ENCODE measurements at places on chromosomes 2 and 18.

- H3K36me3 ChIP-seq, result no peaks in the 10 kb centered on the region
- peaks cover 10% of the 10 kb centered on the region for H3K27me3 ChIP-seq
- peaks cover 5% of the 10 kb centered on the region for H3K4me1 ChIP-seq
- H3K4me3 ChIP-seq, result no peak overlapping the region
- DNase-seq, result no peak
- no peak overlapping the region for H3K27ac ChIP-seq
These were observed 6.8 kb upstream of the GAL3ST2 start for GRCh38 chr2:241769819-241770184.

- peak overlapping the region; percentile 72 for H3K27ac ChIP-seq
- H3K36me3 ChIP-seq, result no peaks in the 10 kb centered on the region
- peak; percentile 74 for DNase-seq
These were observed 32.5 kb downstream of the MERTK start for GRCh38 chr2:111930875-111931274.

DNA sequence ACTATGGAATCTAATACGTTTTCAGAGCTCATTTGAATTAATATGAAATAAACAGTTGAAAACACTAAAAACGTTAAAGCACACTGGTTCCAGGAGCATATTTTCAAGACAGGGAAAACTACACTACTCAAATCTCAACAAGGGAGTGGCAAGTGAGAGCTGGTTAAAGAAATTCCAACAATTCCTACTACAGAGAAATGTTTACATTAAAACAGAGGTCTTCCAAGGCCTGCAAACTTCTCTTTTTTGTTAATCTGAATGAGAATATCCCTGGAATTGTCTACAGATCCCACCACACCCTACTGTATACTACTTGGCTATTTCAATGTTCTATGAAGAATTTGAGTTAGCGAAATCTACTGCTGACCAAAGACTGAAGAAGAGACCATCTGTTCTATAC, 231.5 kb downstream of the ZEB2 start:
- DNase-seq, result no peak
- no peaks in the 10 kb centered on the region for H3K4me1 ChIP-seq
- H3K4me3 ChIP-seq, result no peak overlapping the region
- no peaks in the 10 kb centered on the region for H3K36me3 ChIP-seq

GRCh38 chr18:48860269-48861180, 90.2 kb downstream of the SMAD7 start:
- H3K4me1 ChIP-seq, result peaks cover 12% of the 10 kb centered on the region
- H3K36me3 ChIP-seq, result no peaks in the 10 kb centered on the region
- no peak overlapping the region for H3K4me3 ChIP-seq
- H3K27ac ChIP-seq, result no peak overlapping the region

DNA sequence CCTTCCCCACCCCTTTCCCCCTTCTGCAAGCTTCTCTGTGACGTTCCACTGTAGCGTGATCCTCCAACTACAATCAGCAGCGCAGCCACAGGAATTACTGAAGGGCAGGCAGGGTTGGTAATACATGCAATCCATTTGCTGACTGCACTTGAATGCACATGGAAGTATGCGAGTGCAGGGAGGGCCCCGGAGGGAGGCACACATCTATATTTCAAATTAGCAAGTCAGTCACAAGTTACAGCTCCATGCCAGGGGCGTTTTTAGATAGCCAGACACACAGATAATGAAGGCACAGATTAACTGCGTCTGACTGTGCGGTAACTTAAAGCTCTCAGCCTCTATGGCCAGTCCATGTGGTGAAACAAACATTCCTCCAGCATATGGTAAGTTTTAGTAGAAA, 209.2 kb upstream of the GATA6 start:
- H3K4me1 ChIP-seq, result no peaks in the 10 kb centered on the region
- no peaks in the 10 kb centered on the region for H3K27me3 ChIP-seq
- H3K27ac ChIP-seq, result no peak overlapping the region
- H3K36me3 ChIP-seq, result no peaks in the 10 kb centered on the region

DNA sequence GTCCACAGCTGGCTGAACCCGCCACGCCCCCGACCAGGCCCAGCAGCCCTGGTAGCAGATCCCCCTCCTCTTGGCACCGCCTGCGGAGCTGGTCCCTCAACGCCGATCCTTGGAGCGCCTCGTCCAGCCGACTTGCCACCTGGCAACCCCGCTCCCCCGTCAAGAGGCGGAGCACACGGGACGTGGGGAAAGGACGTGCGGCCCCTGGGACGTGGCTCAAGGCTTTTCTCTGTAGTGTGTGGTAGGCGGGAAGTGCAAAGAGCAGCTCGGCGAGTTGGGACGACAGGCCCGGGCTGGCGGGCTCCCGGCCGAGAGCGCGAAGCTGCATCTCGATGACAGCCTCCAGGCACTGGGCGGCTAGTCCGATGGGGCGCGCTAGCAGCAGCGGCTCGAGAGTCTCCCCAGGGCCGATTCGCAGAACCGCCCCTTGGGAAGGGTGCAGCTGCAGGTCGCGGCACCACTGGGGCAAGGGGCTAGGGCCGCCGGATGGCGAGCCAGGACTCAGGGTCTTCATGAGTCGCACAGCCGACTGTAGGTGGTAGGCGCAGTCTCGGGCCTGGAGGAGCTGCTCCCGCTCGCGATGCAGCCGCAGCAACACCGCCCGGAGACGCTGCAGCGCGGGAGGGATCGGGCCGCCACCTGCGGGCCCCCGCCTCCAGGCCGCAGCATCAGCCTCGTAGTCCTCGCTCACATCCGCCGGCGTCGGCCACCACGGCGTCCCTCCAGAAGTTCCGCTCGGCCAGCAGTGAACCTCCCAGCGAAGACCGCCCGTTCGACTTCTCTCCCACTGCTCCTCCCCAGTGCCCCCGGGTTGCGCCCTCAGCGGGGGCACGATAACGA, 617 bp downstream of the CCDC142 start:
- H3K4me1 ChIP-seq, result peaks cover 8% of the 10 kb centered on the region
- H3K36me3 ChIP-seq, result no peaks in the 10 kb centered on the region
- peak overlapping the region; percentile 99 for H3K4me3 ChIP-seq
- peak overlapping the region; percentile 77 for H3K27ac ChIP-seq
- no peaks in the 10 kb centered on the region for H3K27me3 ChIP-seq
- DNase-seq, result peak; percentile 57

- no peak for DNase-seq
- no peak overlapping the region for H3K27ac ChIP-seq
- no peaks in the 10 kb centered on the region for H3K27me3 ChIP-seq
- no peak overlapping the region for H3K4me3 ChIP-seq
These were observed 168.2 kb downstream of the ICOS start for GRCh38 chr2:204104811-204105210.

DNA sequence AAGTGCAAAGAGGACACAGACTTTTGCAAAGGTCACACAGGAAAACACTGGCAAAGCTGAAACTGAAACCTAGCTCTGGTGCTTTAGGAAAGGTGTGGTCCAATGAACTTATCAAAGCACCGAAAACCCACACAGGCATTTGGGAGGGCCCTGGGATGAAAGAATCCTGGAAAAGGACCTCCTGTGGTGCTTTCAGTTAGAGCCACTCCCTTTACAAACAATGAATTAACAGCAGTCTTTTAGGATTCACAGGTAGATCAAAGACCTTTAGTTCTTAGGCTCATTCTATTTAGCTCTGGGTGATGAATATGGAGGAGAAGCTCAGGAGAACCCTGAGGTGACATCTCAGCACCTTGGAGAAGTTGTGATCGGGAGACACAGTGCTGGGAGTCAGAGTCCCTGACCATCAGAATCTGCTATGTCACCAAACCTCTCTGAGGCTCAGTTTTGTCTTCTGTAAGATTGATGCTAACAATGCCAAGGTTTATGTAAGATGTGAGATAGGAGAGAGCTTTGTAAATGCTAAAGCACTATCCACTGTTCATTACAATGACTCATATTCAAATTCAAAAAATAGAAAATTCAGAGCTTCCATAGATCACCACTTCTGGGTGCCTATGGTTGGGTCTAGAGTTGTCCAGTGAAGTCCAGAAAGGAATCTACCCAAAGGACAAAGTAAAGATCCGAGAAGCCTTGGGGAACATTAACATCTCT, 39.3 kb downstream of the VSNL1 start:
- peak overlapping the region; percentile 11 for H3K27ac ChIP-seq
- DNase-seq, result peak; percentile 18
- no peaks in the 10 kb centered on the region for H3K27me3 ChIP-seq
- H3K36me3 ChIP-seq, result no peaks in the 10 kb centered on the region
- no peak overlapping the region for H3K4me3 ChIP-seq

DNA sequence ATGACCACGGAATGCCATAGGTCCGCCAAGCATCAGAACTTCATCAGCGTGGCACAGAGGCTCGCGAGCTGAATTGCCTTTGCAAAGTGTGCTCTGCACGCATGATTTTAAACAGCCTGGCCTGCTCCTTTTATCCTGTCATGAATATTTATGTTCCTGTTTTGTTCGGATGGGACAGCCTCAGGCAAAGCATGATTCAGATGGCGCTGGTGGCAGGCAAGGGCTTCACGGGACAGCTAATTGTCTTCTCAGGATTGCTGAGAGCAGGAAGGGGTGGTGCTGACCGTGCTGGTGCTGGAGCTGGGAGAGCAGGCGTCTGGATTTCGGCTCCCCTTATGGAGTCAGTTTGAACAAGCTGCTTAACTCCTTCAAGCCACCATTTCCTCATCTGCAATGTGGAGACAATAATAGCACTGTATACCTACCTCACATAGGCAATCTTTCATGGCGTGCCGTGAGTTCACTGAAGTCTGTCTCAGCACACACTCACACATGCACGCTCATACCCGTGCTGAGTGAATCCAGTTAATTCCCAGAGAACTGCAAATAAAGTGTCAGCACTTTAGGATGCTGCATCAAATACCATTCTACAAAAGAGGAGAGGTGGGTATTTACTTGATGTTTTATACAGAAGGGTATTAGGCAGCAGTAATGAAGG, 79.7 kb upstream of the APCDD1 start:
- no peak overlapping the region for H3K27ac ChIP-seq
- H3K4me1 ChIP-seq, result no peaks in the 10 kb centered on the region
- no peak for DNase-seq
- no peaks in the 10 kb centered on the region for H3K36me3 ChIP-seq
- no peak overlapping the region for H3K4me3 ChIP-seq

DNA sequence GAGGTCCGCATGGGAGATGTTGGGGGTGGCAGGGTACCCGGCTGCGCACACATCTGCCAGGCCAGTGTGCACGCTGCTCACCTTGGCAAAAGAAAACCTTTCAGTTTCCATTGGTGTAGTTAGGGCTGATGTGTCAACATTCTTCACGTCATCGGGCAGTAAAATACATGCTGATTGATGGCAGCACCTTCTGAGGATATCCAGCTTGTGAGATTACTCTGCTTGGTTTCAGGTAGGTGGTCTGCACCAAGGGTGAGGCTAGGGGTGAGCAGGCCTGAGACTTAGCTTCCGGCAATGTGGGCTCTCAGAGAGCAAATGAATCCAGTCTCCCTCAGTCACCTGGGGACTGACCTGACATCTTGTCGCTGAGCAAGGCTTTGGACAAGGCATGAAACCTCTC, 19.3 kb upstream of the ACKR3 start:
- H3K27me3 ChIP-seq, result no peaks in the 10 kb centered on the region
- DNase-seq, result no peak
- H3K4me1 ChIP-seq, result peaks cover 27% of the 10 kb centered on the region
- H3K27ac ChIP-seq, result no peak overlapping the region
- 0 out of 2 replicates have a peak overlapping the region, but pooled peaks have one; percentile 25 for H3K4me3 ChIP-seq
- H3K36me3 ChIP-seq, result no peaks in the 10 kb centered on the region
